ENCODE measurements at places on chromosomes 3 and 15.

DNA sequence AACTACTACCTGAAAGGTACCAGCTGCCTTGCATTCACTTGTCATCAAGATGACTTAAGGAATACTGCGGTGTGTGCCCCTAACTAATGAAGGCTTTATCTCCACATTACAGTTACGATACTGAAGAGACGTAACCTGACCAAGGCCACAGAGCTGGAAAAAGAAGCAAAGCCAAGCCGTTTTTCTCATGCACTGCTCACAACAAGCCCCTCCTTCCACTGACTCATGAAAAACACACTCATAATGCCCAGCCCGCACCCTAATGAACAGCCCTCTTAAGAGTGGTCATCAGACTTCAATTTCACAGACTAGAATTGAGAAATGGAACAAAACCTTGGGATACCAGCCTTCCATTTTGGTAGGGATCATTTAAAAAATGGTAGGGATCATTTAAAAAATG, 11.6 kb downstream of the PSMD6 start:
- no peak for DNase-seq

DNA sequence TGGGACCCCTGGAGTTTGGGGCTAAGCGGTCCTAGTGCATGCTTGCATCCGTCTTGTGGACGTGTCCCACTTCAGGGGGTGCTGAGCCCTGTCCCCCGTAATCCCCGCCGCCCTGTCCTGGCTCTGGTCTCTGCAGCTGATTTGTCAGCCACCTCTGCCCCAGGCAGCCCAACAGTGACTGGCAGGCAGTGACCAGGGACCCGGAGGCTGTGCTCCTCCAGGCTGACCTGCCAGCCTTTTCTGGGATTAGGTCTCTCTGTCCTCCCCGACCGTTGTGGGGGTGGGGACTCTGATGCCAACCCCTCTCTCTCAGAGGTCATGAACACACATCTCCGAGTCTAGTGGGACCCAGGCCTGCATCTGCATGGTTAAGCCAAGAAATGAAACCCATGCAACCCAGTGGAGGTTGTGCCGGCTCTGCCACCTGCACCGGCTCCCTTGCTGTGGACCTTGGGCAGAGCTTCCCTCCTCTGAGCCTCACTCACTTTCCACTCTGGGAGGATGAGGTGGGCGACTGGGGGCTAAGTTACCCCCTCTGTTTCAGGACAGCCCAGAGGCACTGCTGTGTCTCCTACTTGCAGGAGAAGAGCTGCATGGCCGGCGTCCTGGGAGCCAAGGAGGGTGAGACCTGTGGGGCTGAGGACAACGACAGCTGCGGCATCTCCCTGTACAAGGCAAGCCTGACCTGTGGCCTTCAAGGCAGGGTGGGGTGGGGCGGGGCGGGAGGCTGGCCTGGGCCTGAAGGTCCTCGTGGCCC, 60.2 kb downstream of the FBLN2 start:
- no peak for DNase-seq

- no peak for DNase-seq
Measured at GRCh38 chr3:58531956-58532355, 5.0 kb downstream of the ACOX2 start.

- peak; percentile 90 for DNase-seq
Measured at GRCh38 chr3:188153437-188154013, 432 bp upstream of the LPP start.

DNA sequence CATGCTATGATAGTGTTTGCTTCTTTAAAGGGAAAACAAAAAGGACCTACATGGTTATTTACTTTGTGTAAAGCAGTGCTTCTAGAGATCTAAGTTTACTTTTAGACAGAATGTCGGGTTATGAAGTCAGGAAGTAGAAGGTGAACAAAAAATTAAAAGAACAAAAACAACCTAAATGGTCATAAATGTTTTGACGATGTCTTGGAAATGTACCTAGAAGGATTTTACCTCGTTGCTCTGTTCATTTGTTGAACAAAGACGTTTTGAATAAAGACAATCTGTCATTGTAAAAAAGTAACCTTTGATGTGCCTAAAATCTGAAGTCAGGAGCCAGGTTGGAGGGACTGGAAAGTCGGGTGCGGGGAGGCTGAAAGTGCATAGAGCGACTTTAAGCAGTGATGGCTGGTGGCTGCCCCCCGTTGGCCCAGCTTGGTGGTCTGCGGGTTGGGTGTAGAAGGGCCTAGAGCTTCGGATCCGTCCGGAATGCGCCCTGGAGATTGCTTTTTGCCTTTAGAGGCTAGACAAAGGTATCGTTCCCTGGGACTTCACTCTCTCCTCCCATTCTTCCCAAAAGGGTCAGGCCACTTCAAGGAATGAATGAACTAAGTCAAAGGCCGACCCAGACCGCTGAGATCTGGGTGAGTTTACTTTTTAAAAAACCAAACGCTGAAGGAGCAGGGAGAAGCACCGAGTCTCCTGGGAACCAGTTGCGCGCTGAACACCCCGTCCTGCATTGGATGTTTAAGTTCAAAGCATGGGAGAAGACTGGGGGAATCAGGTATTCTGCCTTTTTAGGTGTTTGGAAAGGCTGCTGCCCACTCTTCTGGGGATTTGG, 2.1 kb downstream of the SOX14 start:
- no peak for DNase-seq

- no peak for DNase-seq
Measured at GRCh38 chr3:112199622-112200316, 66.7 kb upstream of the GCSAM start.

DNA sequence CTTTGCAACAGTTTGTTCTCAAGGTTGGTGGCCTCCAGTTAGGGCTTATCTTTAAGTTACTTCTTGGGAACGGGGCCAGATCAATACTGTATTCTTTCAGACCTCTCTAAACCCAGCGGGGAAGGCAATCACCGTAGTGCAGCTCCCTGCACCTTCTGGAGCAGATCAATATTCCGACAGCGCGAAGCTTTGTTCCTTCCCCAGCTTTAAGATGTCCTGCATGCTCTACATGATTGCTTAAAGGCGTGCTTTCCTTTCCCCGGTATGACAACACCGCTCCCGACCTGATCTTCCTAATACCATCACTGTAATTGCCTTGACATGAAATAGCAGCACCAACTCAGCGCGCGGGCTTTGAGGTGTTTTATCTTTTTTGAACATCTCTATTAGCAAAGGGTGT, 755.2 kb downstream of the NR2F2 start:
- no peak for DNase-seq

- DNase-seq = peak; percentile 83
Measured at GRCh38 chr3:124812291-124813265, 74.6 kb downstream of the ITGB5 start.

DNA sequence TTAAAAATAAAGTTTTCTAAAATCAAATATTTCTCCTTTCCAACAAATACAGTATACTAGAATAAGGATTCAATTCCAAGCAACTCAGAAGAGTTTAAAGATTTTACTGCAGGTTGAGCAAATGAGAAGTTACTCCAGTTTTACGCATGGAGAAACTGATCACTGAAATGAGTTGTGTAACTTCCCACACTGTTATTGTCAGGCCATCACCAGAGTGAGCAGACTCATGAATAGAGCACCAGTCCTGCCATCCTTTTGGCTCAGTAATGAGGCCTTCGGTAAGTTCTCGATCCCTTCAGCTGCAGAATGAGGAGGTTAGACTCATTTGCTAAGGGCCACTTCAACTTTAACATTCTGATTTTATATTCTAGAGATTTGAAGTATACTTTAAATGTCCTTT, 48.1 kb downstream of the OSBPL10 start:
- no peak for DNase-seq

- peak; percentile 63 for DNase-seq
Measured at GRCh38 chr15:82663186-82663600, 16.0 kb upstream of the CPEB1 start.

- DNase-seq = no peak
Measured at GRCh38 chr3:45124352-45124751, 21.8 kb downstream of the CDCP1 start.

DNA sequence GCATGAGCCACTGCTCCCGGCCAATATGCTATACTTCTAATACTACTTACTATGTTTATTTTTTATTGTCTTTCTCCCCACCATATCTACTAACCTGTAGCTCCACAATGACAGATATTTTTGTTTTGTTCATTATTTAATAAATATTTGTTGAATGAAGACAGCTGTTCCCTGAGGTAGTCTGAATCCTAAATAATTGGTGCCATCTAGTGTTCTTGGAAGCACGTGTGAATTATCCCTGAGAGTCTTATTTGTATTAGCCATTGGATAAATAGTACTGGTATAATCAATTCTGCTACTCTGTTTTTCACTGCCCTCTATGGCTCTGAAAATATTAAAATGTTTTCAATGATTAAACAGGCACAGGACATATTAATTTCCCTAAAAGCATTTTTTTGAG, 5.6 kb upstream of the APPL1 start:
- no peak for DNase-seq

DNA sequence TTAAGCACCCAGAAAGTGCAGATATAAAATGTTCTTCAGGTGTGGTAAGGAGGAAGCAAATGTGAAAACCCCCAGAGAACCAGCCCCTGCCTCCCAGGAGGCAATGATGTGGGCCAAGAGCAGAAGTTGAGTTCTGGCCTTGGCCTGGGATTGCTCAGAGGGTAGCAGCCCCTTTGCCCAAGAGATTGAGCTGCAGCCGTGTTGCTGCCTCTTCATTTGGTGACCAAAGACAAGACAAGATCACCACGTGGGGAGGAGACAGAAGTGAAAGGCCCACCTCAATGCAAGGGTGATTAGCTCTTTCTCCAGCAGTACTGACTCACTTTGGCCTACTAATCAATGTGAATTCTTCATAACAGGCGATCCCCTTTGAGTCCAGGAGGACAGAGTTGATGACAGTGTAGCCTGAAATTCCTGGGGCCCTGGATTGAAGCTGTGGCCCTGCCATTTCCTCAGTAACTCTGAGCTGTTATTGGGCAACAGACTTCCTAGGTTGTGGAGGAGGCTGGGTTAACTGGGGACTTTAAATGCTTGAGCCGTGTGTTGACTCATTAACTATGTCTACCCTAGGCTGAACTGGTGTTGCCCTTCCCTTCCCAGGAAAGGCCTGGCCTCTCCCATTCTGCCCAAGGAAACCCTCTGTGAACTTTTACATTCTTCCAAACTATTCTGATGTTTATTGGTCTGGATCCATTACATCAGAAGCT, 86.5 kb downstream of the ST6GAL1 start:
- no peak for DNase-seq

GRCh38 chr3:94171954-94172353, 109.1 kb downstream of the NSUN3 start:
- no peak for DNase-seq

DNA sequence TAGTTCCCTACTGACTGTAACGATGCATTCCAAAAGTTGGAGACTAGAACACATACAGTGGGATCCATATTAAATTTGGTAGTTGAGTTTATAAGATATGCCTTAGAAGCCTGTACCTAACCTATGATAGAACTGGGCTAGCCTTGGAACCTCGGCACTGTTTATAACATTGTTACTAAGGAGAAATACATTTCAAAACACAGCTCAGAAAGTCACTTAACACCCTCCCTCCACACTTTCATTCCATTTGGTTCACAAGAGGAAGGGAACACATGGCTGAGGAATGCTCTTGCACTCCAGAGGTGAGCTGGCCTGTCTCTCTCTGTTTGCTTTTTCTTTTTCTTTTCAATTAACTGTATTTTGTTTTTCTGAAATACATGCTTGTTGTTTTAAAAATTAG, 48.7 kb upstream of the TSC22D2 start:
- no peak for DNase-seq

- no peak for DNase-seq
Measured at GRCh38 chr3:180631317-180631716, 29.4 kb downstream of the TTC14 start.

DNA sequence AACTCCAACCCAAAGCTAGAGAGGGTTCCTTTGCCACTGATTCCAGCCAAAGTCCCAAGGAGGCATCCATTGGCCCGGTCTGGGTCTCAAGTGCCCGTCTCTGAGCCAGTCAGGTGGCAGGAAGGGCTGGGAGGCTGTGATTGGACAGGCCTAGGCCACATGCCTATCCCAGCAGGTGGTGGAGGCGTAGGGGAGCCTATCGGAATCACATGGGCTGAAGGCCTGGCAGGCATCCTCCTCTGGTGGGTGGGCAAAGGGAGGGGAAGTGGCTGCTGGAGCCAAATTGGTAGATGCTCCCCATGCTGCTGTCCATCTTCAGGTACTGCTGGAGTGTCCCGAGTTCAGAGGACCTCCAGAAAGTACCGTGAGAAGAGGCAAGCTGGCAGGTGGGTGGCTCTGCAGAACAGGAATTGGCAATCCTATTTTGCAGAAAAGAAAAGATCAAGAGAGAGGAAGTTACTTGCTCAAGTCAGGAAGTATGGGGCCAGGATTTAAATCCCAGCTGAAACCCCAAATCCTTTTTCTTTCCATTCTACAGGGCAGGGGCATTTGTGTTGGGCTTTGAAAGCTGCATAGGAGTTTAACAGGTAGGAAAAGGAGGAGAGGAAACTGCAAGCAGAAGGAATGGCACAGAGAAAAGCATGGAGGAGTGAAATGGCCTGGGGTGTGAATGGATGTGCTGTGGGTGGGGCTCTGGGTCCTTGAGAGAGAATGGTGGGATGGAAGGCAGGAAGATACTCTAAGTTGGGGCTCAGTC, 3.7 kb downstream of the CHST13 start:
- no peak for DNase-seq

- no peak for DNase-seq
Measured at GRCh38 chr15:69804786-69805185, 292.9 kb downstream of the TLE3 start.

- DNase-seq = no peak
Measured at GRCh38 chr15:95932676-95933075, 397.8 kb upstream of the NR2F2 start.

DNA sequence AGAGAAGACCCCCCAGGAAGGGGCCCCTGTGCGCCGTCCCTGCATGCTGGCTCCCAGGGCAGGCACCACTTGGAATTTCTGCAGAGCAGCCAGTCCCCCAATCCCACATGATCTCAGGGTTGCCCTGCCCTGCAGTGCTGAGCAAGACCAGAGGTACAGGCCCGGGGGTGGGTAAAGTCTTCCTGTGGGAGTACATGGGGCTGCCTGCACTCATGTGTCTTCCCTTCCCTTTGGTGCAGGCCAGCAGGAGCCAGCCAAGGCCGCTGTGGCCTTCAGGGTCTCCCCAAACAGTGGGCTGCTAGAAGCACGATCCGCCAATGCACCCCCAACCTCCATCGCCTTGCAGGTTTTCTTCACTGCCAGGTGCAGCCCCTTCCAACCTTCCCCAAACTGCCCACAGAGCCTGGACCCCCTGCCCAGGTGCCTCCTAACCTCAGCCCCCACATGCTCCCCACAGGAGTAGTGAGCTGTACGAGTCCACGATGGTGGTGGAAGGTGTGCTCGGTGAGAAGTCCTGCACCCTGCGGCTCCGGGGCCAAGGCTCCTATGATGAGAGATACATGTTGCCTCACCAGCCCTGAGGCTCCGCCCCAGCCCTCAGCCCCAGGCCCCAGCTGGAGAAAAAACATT, 15.0 kb downstream of the ACAA1 start:
- DNase-seq = no peak
